ENCODE measurements at places on chromosomes 12 and 14.

GRCh38 chr12:108560752-108561719 lies at the start of gene SART3:
Gene SART3 (minus strand): TSS chr12:108561173. CDS start chr12:108561154, 19 bp downstream.
- peak; percentile 83 for DNase-seq

DNA sequence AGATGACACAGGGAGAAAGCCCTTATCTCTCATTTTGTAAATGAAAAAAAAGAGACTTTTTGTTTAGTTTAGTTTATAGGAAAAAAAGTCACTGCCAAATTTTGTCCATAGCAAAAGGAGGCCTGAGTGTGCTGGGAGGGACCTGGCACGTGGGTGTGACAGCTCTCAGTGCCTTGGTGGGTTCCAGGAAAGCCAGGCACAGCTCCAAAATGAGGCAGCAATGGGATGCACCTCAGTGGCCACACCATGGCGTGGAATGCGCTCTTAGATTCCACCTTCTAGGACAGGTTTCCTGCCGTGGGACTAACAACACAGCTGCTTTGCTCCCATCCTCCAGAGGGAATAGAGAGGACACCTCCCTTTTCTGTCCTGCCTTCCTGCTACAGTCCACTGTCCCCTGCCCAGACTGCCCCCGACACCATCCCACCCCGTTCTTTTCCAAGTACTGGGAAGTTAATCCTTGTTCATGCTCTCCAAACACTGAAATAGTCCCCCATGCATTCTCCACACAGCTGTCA lies 207.6 kb downstream of the EMP1 start:
- DNase-seq: no peak

DNA sequence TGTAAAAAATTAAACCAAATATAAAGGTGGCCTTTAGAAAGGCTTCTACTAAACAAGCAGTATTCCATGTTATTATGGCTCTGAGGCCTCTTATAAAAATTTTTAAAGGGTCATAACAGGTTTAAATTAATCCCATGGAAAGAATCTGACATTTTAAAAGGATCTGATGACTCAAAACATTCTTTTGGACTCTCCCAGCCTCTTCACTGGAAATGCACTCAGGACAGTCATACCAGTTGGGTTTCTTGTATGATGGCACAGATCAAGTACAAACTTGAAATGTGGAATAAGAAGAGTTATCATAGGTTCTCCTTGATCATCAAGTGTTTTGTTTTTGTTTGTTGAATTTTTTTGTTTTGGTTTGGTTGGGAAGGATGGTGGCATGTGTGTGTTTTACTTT lies 50.8 kb downstream of the PPP2R5E start:
- DNase-seq: no peak

DNA sequence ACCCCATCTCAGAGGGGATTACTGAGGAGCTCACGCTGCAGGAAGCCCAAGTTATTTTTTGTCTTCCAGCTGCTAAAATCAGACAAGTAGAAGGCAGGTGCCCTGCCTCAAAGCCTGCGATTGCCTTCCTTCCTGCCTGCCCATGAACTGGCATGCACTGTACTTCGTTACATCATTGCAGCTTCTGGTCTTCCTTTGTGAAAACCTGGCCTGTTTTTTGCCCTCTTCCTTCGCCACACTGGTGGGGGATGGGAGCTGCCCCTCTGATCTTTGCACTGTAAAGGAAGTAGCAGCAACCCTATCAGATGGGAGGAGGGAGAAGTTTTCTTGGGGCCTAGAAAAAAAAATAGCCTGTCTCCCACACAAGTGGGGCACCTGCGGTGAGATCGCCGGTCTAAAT lies 1098.7 kb downstream of the BCL11B start:
- DNase-seq: peak; percentile 92

DNA sequence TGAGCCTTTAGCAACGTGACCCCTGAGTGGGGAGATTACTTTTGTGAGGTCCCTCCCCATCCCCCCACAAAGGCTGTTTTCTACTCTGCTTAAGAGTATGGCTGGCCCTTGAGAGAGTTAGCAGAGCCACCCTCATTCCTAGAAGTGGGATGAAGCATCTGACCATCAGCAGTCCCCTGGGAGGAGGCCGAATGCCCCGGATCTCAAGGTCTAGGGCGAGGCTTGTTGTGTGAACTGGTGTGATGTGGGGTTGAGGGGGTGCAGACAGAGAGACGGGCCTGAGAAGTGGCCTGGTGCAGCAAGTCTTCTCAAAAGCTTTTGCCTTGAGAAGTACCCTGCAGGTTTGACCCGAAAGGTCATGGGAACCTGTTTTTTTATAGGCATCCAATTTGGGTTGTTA lies 153.0 kb upstream of the FKBP4 start:
- DNase-seq: no peak

DNA sequence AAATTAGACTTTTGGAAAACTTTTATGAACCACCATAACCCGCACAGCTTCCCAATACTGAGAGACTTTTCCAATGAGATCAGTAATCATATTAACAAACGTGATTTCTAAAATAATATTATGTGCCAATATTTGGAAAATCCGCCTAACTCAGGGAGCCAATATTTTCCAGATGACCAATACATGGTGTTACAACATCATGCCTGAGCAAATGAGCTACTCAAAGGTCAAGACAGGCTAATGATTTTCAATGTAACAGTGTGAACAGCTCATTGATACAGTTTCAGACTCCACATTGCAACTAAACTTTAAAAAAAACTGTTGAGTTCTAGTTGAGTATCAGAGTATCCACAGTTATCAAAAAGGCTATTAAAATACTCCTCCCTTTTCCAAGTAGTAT lies 46.8 kb downstream of the RNF34 start:
- DNase-seq: no peak

- DNase-seq: peak; percentile 70
These were observed 1.3 kb downstream of the DCAF5 start for GRCh38 chr14:69151458-69152180.

DNA sequence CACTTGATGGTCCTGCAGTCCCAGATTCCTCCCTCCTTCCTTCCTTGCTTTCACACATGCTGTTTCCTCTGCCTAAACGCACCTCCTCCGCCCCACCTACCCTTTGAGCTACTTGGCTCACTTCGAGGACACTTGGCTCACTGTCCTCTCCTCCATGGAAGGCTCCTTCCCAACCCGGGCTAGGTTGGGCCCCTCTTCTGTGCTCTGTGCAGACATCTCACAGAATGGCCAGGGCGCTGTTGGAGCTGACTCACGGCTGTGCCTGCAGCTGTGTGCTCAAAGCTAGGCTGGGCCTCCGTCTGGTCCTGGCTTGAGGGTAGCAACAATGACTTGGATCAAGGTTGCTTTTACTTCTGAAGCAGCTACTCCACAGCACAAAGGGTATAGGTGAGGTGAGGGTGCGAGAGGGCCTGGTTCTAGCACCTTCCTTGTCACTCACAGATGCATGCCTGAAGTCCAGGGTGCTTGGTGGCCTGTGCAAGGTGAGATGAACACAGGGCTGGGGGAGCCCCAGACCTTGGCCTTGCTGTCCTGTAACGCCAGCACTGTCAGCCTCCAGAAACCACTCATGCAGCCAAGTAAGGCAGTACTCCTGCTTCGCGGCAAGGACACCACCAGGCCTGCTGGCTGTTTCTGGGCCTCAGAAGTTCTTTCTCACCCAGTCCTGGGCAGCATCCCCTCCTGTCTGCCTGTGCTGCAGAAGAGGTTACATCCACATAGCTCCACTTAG lies 61.8 kb downstream of the GALNT16 start:
- DNase-seq: no peak

GRCh38 chr12:105581420-105581819 lies 250.9 kb downstream of the C12orf75 start:
- DNase-seq: no peak

- no peak for DNase-seq
These were observed 79.7 kb downstream of the EML1 start for GRCh38 chr14:99872786-99873440.

DNA sequence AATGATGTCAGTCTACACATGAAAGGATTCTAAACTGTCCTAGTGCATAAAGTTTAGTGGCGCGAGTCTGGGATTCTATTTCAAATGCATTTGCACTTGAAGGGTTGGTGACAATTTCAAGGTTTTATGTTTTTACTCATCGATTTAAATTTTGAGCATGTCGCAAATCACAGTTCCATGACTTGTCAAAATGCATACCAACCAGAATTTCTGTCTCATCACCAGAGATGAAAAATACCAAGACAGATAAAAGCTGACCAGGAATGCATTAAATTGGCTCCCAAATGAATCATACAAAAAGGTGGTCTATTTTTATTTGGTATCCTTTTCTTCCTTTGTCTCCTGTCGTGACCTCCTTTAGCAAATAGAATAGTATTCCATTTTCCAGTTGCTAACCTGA lies 25.2 kb downstream of the TMEM30B start:
- DNase-seq: no peak

GRCh38 chr12:95231190-95231589 lies 13.6 kb downstream of the VEZT start:
- no peak for DNase-seq

- no peak for DNase-seq
These were observed 707 bp downstream of the DHRS1 start for GRCh38 chr14:24298892-24299254.

DNA sequence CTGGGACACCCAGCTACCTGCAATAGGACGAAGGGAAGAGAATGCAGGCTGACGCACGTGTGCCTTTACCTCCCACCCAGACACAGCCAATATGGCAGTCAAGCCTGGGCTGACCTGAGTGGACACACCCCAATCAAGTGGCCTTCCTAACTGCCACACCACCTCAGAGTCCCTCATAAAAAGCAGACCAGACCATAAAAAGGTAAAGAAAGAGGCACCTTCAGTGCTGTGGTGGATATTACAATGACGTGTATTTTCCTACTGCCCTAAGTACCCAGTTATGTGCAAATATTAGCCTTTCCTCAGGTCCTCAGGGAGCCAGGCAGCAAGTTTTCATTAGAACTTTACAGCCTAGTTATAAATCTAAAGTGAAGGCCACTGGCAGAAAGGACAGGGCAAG lies 75.8 kb downstream of the KCNK10 start:
- no peak for DNase-seq

DNA sequence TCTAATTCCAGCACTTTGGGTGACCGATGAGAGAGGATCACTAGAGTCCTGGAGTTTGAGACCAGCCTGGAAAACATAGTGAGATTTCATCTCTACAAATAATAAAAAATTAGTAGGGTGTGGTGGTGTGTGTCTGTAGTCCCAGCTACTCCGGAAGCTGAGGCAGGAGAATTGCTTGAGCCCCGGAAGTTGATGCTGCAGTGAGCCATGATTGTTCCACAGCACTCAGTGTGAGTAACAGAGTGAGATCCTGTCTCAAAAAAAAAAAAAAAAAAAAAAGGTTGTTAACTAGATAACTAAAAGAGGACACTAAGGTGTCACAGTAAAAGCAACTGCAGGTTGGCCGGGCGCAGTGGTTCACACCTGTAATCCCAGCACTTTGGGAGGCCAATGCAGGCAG lies 121.3 kb upstream of the MAX start:
- DNase-seq: peak; percentile 37

GRCh38 chr12:79407671-79408622 lies 282.8 kb downstream of the PAWR start:
- DNase-seq: no peak

DNA sequence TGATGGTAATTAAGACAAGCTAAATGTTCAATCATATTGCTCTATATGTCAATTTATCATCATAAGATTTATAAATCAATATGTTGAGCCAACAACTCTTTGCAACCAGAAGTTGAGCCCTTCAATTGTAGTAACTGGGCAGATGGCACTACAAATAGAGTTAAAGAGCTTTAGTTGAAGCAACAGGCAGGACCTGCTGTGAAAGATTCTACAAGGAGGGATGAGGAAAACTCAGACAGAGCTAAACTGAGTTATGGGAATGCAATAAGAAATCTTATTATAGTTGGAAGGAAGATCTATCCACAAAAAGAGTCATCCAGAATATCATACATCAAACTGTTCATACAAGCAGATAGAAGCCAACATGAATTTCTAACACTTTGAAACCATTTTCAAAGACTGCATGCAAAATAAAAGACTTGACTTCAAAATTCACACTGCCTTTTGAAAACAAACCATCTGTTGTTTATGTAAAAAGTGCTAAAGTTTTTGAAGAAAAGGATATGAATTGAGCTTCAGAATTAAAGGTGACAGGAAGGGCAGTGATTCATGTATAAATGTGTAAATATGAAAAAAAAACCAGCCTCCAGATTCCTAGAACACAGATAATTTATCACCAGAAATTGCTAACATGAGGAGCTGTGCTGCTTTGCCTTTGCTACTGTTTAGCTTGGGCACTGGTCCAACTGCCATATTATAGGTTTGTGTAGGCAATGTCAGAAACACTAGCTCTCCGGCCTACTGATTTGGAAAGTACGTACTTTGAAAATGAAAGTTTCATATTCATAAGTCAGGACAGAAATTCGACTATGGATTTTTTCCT lies 133.2 kb downstream of the SLC35F4 start:
- DNase-seq: no peak

- DNase-seq: no peak
These were observed 124.6 kb downstream of the ETV6 start for GRCh38 chr12:11773889-11774677.

DNA sequence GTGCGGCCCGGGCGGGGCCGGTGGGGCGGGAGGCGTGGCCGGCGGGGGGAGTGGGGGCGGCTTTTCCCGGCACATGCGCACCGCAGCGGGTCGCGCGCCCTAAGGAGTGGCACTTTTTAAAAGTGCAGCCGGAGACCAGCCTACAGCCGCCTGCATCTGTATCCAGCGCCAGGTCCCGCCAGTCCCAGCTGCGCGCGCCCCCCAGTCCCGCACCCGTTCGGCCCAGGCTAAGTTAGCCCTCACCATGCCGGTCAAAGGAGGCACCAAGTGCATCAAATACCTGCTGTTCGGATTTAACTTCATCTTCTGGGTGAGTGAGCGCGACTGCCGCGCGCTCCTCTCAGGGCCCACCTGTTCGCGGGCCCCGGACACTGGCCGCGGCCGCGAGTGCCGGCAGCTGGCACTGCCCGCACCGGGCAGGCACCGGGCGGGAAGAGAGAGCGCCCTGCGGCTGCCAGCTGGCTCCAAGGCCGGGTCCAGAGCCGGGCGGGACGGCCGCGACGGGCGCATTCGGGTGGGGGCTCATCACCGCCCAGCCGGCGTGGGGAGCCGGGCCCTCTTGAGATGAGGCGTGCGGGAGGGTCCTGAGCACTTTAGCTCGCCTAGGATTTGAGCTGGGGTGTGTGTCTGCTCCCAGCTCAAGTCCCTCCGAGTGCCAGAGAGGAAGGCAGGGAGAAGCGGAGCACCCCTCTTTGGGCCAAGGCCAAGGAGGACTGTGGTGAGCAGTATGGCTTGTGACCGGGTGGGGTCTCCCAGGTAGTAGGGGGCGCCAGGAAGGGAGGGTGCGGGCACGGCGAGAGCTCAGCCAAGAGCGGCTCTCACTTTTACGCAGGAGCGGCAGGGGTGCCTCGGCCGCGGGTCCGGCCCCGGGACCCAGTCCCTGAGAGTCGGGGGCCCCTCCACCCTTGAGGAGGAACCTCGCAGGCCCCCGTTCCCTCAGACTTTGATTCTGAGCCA lies at the start of gene CD9:
TSS of gene CD9 (plus strand) at position 145 of the 957 bp plus-strand sequence. CDS start at position 245, 100 bp downstream.
- peak; percentile 19 for DNase-seq

DNA sequence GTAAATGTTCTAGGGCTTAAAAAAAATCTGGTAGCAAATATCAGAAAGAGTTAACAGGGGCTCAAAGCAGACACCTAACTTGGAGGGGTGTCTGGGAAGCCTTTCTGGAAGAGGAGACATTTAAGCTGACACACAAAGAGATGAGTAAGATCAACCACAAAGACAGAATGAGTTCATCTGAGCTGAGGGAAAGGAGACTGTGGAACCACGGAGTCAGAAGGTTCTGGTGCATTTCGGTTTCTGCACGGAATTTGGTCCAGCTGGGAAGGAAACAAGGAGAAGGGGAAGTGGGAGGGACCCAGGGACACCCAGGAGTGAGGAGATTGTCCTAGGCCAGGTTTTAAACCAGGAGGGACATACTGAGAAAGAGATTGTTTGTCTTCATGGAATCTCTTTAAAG lies 161.1 kb downstream of the PHETA1 start:
- no peak for DNase-seq
